NCI-H524 treated with DMSO at 0.1 percent for 48 hours (cell line): ENCODE measurements at places on chromosomes 3 and 15.

DNA sequence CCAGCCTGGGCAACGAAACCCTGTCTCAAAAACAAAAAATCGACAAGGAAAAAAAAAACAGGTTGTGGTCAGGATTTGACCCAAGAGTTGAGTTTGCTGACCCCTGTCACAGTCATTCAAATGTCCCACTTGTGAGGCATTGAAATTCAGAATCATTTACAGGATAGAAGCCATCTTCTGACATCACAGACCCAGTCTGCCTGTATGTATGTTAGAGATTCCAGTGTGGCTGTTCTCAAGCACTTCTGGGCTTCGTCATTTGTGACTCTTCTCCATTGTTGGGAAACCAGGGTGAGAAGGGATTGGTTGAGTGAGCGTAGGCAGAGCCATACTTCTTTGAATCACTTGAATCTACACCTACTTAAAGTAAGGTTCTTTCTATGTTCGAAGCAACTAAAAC, 57.1 kb downstream of the LMLN start:
- no peak for DNase-seq

GRCh38 chr15:68526269-68526668, 52.5 kb upstream of the CORO2B start:
- no peak for DNase-seq

DNA sequence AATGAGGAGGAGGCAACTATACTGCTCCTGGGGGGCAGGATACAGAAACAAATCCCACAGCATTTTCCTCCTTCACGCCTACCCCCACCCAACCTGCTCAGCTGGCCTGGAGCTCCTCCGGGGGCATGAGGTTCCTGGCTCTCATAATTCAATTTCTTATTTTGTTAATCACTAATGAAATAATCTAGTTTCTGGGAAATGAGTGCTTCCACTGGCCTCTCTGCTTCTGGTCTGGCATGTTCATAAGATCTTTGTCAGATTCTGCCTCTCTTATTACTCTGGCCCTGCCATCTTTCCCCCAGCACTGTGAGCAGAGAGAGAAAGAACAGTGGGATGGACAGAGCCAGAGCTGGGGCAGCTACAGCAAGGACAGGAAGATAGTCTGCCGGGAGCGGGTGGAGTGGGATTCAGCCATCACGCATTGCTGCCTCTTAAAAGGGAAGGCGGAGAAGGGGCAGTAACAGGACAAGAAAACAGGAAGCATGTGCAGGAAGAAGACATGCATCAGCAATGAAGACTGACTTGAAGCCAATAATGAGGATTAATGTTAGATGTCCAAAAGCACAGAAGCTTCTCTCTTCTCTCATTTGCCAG, 13.6 kb downstream of the RPAP1 start:
- no peak for DNase-seq

- no peak for DNase-seq
These were observed 701 bp downstream of the EIF5A2 start for GRCh38 chr3:170907637-170908234.

GRCh38 chr3:129598000-129598381, 8.5 kb downstream of the PLXND1 start:
- no peak for DNase-seq

- no peak for DNase-seq
These were observed 14.5 kb downstream of the TERB2 start for GRCh38 chr15:44971036-44971435.

DNA sequence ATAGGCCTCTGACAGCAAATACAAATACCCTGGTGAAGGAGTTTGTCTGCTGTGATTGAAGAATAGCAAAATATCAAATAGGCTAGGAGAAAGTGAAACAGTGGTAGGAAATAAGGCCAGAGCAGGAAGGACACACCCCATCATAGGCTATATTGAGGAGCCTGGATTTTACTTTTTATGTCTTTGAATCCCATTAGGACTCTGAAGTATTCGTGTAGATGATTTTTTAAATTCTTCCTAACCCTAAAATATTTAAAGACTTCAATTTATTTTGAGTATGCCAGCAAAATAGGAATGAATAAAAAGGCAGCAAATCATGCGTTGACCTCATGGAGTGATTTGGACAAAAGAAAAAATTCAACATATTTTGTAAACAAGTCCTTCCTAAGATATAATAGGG, 562.8 kb downstream of the NAALADL2 start:
- DNase-seq: no peak

GRCh38 chr3:39505866-39506742, 38.6 kb downstream of the MOBP start:
- no peak for DNase-seq

- no peak for DNase-seq
These were observed 14.5 kb upstream of the KBTBD12 start for GRCh38 chr3:127900536-127900935.

DNA sequence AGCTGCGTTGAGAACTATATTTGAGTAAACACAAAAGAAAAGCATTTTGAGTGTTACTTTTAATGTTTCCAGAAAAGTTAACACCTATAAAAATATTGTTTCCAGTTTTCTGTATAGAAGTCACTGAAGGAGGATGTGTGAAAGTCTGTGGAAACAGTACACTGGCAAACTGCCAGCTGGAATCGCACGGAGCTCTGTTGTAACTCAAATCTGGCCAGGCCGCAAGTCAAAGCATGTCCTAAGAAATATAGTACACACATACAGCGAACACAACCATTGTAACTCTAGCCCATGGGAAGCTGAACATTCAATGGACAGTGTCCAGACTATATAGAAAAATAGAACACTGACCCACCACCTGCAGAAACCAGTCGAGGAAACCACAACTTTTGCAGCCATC, 657.2 kb downstream of the FHIT start:
- no peak for DNase-seq

DNA sequence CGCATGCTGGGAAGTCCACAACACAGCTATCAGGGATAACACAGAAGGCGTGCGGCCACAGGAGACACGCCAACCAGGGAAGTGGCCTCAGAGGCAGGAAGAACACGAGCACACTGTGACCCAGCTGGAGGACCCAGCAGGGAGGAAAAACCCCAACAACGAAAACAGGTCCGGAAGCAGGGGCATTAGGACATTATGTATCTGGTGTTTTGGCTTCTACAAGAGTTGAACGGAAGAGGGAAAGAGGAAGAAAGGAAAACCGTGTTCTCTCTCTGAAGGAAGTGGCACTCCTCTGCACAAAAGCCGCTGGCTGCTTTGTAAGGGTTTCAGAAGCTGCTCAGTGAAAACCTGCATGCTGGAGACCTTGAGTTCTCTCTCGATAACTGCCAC, 61.8 kb downstream of the HACD2 start:
- no peak for DNase-seq

DNA sequence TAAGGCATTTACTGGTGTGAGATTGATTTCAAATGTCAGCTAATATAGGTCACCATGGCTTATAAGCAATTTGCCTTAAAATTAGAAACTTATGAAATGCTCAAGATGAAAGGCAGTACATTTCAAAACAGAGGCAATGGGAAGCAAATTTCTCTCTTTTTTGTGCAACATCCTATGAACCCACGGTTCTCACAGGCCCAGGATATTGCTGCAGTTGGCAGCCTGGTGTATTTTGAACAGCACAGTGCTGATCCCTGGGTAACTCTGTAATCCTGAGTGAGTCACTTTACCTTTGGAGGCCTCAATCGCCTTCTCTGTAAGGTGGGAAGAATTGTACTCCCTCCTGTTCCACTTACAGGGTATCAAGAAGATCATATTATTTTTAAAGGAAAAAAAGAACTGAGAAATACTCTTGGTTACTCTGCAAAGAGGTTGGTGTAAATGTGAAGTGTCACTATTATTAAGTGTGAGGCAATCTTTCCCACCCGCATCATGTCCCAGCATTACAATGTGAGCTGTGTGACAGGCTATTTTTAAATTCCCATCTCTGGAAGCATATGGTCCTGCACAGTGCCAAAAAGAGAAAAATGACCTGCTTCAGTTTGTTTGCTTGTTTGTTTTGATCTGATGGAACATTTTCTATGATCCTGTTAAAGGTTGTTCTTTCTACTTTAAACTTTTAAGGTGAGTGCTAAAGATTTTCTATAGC, 190.1 kb upstream of the LPP start:
- no peak for DNase-seq

DNA sequence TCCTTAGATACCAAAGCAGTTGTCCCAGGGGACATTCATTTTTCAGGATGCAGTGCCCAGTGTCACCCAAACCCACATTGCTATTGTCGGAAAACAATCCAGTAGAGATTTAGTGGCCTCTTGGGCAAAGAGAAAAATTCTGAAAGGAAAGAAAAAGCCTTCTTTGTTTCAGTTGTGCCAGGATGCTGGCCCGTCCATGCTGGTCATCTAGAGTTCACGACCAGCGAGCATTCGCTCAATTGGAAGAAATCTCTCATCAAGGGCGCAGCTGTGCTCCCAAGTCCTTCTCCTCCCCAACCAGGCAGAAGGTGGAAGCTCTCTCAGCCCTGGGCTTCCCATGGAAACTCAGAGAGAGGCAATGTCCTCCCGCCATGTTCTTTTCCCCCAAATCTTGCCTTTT, 123.7 kb downstream of the MTHFS start:
- no peak for DNase-seq

GRCh38 chr15:66269326-66270090, 16.0 kb upstream of the MEGF11 start:
- DNase-seq: no peak

DNA sequence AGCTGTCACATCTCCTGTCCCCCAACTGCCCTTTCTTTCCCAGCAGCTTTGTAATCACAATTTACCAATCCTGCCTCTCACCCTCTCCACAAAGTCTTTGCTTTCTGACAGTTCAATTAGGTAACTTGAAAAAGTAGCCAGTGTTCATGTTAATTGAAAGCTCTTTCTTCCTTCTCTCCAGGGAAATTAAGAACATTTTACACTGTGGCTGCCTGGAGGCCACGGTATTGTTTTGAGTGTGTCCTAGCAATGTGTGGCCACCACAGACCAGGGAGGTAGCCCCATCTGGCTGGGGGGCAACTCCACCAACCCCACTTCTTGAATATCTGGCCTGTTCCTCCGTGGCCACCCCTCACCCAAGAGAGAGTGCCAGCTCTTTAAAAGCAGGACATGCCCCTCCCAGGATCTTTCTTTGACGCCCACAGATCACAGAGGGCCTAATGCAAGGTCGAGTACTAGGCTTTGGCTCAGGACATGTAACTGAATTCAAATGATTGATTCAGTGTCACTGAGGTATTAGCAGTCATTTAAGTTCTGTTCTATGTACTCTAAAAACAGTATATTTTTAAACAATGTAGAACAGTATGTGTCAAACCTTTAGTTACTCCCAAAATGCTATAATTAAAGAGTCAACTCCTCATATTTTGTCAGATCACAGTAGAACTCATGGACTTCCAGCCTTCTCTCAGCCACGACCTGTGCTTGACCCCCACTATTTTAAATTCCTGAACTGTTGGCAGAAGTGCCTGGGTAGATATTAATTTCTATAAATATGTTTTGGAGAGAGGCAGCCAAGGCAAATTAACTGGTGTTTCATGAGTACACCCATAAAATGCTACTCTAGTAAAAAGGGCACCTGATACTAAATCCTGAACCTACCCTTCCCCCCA, 164.5 kb downstream of the TNIK start:
- DNase-seq: no peak

- DNase-seq: no peak
These were observed 19.0 kb downstream of the PCYT1A start for GRCh38 chr3:196268284-196269163.

- peak; percentile 73 for DNase-seq
These were observed 16.8 kb downstream of the IGDCC4 start for GRCh38 chr15:65405791-65406423.

DNA sequence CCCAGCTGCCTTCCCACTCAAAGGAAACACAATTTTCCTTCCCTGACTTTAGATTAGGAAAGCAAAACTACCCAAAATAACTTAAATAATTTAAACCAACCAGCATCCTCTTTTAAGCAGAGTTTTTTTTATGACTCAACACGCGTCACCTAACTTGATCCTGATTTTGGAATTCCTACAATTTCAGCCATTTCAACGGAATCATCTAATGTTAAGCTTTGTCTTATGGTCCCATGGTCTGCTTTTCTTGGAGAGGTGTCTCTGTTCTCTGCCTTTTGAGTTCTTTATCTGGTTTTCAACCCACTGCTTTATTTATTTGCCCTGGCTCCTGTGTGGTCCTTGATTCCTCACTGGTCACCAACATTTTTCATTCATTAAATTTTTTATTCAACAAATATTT, 219.2 kb upstream of the ARHGEF26 start:
- DNase-seq: no peak

DNA sequence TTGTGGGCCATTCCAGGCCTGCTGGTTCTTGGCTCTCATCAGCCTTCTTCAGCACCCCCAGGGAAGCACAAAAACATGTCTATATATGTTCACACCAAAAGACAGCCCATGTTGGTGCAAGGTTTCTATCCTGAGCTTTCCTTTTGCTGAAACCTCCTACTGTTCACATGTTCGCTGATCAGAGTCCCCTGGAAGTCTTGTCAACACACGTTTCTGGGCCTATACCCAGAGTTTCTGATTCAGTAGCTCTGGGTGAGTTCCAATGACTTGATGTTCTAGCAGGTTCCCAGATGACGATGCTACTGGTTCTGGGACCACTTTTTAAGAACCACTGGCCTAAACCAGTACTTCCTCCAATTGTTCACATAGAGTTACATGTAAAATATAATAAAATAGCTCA, 46.0 kb downstream of the SUCNR1 start:
- no peak for DNase-seq

GRCh38 chr15:33046329-33046728, 148.2 kb downstream of the FMN1 start:
- DNase-seq: no peak

DNA sequence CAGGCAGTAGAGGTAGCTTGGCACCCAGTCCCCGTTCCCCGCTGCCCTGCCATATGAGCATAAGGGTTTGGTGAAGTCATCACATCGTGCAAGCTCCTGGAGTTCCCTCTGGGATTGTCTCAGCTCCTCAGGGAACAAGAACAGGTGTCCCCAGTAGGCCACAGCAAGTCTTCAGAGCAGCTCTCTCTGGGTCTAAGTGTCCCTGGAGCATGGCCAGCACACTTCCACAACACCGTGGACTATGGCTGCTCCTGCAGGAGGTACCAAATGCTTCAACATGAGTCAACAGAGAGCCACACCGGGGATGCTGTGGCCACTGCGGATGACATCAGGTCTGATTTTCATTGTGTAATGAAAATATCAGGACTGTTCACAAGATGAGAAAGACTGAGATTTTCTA, 23.1 kb downstream of the ABHD6 start:
- no peak for DNase-seq

DNA sequence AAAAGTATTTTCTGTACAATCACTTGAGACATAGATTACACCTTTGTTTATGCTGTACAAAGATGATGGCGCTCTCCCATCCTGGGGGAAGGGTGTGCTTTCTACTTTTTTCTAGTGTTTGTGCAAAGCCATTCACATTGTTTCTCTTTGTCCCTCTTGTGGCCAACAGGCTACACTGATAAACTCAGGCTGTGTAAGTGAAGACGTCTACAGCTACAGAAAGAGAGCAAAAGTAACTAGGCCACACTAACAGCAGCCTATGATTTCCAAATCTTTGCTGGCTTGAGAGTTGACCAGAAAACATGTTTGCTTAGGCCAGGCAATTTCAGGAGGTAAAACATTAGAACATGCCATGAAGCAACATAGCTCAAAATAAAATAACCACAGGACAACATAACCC, 75.1 kb downstream of the FOXB1 start:
- DNase-seq: no peak

- DNase-seq: no peak
These were observed 108.3 kb downstream of the IGF2BP2 start for GRCh38 chr3:185716436-185717108.
